Heart right ventricle (tissue), 16 donors: ENCODE measurements at places on chromosomes 6 and 20. TPM values are rescaled to one million over a fixed set of nuclear protein-coding genes. Genes with fewer than 3 reads are reported as not detected.

- no peaks in the 10 kb centered on the region for H3K4me1 ChIP-seq
Observed at GRCh38 chr6:134925800-134926199, 24.1 kb downstream of the ALDH8A1 start.

DNA sequence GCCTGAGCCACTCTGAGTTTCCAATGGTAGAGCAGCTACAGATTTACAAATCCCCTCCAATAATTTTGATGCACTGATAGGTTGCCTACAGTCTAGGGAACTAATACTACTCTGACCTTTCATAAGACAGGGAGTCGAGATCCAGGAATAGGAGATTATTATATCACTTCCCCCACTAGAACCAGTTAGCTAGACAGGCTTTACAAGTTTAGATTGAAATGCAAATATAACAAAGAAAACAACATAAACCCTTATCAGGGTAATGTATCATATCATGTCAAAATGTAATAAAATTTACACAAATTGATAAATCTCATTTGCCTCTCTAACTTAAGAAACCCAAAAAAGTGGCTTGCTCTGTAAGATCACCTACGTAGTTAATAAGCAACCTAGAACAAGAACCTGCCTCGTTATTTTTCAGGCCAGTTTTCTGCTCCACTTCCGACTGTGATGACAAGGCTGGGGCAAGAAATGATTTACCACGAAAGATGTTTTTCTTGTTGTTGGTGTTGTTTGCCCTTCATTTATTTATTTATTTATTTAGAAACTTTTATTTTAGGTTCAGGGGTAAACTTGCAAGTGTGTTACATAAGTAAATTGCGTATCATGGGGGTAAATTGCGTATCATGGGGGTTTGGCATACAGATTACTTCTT is 504.2 kb upstream of the ID4 start:
- H3K27ac ChIP-seq = no peak overlapping the region
- H3K4me1 ChIP-seq = no peaks in the 10 kb centered on the region
- H3K27me3 ChIP-seq = no peaks in the 10 kb centered on the region

DNA sequence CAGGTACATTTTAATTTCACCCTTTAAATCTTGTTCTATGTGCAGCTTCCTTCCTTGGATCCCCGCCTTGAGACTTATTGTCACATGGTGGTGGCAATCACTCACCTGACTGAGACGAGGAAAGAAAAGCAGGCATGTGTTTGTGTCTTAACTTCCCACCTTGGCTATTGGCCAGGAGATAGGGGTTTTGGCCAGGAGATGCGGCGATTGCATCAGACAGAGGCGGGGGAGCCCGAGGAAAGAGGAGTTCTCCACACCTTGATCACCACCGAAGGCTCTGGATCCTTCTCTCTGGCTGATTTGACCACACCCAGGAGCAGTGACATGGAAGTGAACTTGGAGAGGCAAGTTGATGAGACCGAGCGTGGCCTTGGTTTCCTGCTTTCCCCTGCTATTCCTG is 49.7 kb upstream of the EYA2 start:
- H3K36me3 ChIP-seq = no peaks in the 10 kb centered on the region
- H3K4me3 ChIP-seq = no peak overlapping the region
- H3K4me1 ChIP-seq = no peaks in the 10 kb centered on the region
- H3K27ac ChIP-seq = no peak overlapping the region
- no peaks in the 10 kb centered on the region for H3K27me3 ChIP-seq
- no peak for DNase-seq

DNA sequence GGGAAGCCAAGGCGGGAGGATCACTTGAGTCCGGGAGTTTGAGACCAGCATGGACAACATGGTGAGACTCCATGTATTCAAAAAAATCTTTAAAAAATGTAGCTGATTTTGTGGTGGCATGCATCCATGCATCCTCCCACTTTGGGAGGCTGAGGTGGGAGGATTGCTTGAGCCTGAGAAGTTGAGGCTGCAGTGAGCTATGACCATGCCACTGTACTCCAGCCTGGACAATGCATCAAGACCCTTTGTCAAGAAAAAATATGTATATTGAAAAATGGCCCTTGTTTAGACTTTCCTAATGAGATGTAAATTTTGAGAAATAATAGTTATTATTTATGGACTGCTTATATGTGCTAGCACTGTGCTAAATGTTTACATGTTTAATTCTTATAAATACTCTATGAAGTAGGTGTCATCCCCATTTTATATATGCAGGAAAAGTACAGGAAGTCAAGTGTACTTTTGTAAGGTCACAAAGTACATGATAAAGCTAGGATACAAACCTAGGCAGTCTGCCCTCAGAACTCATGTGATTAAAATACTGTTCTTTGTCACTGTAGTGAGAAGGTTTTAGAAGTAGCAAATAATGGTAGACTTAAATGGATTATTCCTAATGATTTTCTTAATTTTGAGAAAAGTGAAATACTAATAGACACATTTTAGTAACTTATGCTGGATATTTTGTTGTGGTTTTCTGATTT is 58.8 kb downstream of the ITCH start:
- no peak overlapping the region for H3K4me3 ChIP-seq
- H3K27ac ChIP-seq = peak overlapping the region; percentile 42
- H3K27me3 ChIP-seq = no peaks in the 10 kb centered on the region
- peaks cover 4% of the 10 kb centered on the region for H3K4me1 ChIP-seq
- no peaks in the 10 kb centered on the region for H3K36me3 ChIP-seq
- no peak for DNase-seq

DNA sequence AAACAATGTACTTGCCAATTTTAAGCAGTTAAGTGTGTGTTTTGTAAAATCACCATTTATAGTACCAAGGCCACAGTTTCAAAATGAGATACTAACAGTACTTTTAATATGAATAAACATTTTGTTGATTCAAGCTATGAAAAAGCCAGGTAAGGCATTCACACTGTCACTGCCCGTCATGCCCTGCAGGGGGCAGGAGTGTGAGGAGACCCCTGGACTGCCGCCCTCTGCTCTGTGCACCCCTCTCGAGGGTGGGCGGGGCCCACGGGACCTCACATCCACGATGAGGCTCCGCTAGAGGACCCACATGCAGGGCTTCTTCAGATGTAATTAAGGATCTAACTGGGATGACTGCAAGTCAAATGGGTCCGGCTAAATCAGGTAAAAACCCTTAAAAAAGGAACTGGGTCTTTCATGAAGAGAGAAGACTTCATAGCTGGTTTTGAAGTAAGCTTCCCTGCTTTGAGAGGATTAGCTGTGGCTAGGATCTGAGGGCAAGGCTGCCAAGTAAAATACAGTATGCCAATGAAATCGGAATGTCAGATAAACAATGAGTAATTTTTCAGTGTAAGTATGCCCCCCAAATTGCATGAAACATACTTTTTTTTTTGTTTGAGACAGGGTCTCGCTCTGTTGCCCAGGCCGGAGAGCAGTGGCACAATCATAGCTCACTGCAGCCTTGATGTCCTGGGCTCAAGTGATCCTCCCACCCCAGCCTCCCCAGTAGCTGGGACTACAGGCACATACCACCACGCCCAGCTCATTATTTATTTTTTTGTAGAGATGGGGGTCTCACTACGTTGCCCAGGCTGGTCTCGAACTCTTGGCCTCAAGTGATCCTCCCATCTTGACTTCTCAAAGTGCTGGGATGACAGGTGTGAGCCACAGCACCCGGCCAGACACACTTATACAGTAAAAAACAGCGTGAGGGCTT is 18.7 kb downstream of the DIDO1 start:
- H3K36me3 ChIP-seq = peaks cover 100% of the 10 kb centered on the region
- no peak for DNase-seq
- no peak overlapping the region for H3K4me3 ChIP-seq
- no peak overlapping the region for H3K27ac ChIP-seq

- H3K4me3 ChIP-seq = no peak overlapping the region
- H3K4me1 ChIP-seq = peaks cover 46% of the 10 kb centered on the region
- H3K27me3 ChIP-seq = no peaks in the 10 kb centered on the region
- H3K36me3 ChIP-seq = no peaks in the 10 kb centered on the region
- H3K27ac ChIP-seq = peak overlapping the region; percentile 23
Observed at GRCh38 chr6:109071125-109071917, 23.3 kb downstream of the SESN1 start.

- no peaks in the 10 kb centered on the region for H3K36me3 ChIP-seq
- H3K4me3 ChIP-seq = no peak overlapping the region
- no peak overlapping the region for H3K27ac ChIP-seq
- no peak for DNase-seq
- peaks cover 8% of the 10 kb centered on the region for H3K4me1 ChIP-seq
Observed at GRCh38 chr6:166305562-166306117, 2.6 kb downstream of the PRR18 start.

SSTR4 gene
- not detected for total RNA-seq

GSTA2 gene
- total RNA-seq = not detected

SNPH gene
- 8.8 TPM for total RNA-seq
